ENCODE measurements at places on chromosomes 11 and 22. TPM values are rescaled to one million over a fixed set of nuclear protein-coding genes. Genes with fewer than 3 reads are reported as not detected.

Gene DUSP8
- 0.36 TPM for total RNA-seq

Gene SLC22A9
- not detected for total RNA-seq

Gene BTG4
- not detected for total RNA-seq

Gene AASDHPPT
- 32.9 TPM for total RNA-seq

Gene ZC3H7B
- 79.4 TPM for total RNA-seq
